ENCODE measurements at places on chromosomes 2 and 18.

- DNase-seq = no peak
Measured at GRCh38 chr18:22268641-22269128, 99.3 kb downstream of the GATA6 start.

DNA sequence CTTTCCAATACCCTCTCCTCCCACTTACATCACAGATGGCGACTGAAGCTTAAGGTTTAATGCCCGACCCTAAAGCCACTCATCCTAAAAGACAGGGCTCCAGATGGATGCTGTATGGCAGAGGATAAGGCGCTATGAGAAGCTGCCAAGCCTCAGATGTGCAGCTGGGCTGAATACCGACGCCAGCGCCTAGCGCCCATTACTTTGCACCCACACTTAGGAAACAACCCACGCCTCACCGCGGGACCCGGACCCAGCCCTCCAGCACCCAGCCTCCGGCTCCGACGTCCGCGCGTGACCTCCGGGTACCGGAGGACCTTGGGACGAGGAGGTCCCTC lies 335 bp downstream of the TRAK2 start:
- no peak for DNase-seq

DNA sequence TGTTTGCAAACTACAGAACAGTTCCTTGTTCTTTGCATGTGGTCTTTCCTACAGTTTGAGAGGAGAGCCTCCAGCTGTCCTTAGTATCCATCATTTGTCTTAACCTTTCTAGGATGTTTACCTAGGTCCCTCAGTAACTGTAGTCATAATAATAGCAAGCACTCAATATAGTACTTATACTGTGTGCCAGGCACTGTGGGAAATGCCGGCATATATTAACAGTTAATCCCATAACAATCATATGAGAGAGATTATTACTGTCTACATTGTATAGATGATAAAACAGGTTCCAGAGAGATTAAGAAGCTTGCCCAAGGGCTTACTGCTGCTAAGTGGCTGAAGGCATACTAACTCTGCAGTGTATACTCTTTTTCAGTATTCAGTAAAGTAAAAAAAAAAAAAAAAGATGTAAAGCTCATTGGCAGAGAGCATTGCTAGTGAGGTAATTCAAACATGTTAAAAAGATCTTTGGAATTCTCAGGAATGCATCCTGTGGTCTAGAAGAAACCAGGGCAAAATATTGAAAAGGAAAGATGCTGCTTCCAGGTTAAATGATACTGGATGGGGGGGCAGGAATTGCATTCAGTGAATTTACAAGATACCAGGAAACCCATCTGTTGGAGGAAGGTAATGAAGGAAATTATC lies 72.3 kb downstream of the SPTBN1 start:
- DNase-seq = no peak

- no peak for DNase-seq
Measured at GRCh38 chr18:3594760-3595368, 144.9 kb downstream of the TGIF1 start.

DNA sequence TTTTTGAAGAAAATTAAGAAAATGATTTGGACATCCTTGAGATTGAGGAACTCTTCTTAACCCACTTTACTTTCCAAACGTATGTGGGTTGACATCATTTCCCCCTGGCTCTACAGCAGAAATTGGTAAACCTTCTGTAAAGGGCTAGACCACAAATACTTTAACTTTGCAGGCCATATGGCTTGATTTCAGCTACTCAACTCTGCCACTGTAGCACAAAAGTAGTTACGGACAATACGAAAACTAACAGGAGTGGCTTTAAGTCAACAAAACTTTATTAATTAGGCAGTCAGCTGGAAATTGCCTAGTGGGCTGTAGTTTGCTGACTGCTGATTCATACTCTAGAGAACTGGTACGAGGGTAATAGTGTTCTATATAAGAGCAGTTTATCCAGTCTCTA lies 83.2 kb upstream of the DTNB start:
- no peak for DNase-seq

- no peak for DNase-seq
Measured at GRCh38 chr2:28398101-28398834, 5.6 kb downstream of the FOSL2 start.

GRCh38 chr2:129619471-129619870 lies 360.0 kb upstream of the RAB6C start:
- DNase-seq = no peak
